ENCODE measurements at places on chromosomes 2 and 18. TPM values are rescaled to one million over a fixed set of nuclear protein-coding genes. Genes with fewer than 3 reads are reported as not detected.

GRCh38 chr2:241535871-241536655, 22.5 kb upstream of the BOK start:
- DNase-seq, result no peak

- DNase-seq, result no peak
These were observed 8.2 kb downstream of the PER2 start for GRCh38 chr2:238280083-238280825.

Gene SEC11C
- 13.2 TPM for total RNA-seq

Gene MGAT4A
- total RNA-seq, result 0.36 TPM

GRCh38 chr2:54818226-54818625, 94.8 kb downstream of the EML6 start:
- DNase-seq, result no peak

Gene PLEK
- total RNA-seq, result under 0.01 TPM

Gene RAB6D
- under 0.01 TPM for total RNA-seq

- DNase-seq, result no peak
These were observed 81.1 kb downstream of the SEPTIN10 start for GRCh38 chr2:109532728-109533076.

Gene GPR155
- 1.6 TPM for total RNA-seq

DNA sequence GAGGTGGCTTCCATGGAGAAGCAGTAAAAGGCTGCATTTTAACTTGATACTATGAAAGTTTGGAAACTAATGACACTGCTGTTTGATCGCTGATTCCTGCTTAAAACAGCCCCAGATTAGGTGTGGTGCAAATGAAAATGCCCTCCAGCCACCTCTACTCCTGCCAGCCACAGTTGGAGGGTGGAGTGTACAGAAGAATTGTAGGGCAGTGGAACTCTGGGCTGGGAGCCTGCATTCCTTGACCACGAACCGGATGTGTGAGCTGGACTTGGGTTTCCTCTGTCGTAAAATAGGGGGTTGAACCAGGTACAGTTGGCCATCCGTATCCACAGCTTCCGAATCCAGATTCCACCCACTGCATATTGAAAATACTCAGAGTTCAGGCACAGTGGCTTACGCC, 84.6 kb upstream of the RFX8 start:
- peak; percentile 62 for DNase-seq

Gene ATAD2B
- total RNA-seq, result 22.4 TPM

GRCh38 chr2:117656546-117656945, 157.9 kb upstream of the DDX18 start:
- DNase-seq, result no peak

- DNase-seq, result peak; percentile 60
These were observed 493.1 kb downstream of the SOCS6 start for GRCh38 chr18:70781860-70782453.

DNA sequence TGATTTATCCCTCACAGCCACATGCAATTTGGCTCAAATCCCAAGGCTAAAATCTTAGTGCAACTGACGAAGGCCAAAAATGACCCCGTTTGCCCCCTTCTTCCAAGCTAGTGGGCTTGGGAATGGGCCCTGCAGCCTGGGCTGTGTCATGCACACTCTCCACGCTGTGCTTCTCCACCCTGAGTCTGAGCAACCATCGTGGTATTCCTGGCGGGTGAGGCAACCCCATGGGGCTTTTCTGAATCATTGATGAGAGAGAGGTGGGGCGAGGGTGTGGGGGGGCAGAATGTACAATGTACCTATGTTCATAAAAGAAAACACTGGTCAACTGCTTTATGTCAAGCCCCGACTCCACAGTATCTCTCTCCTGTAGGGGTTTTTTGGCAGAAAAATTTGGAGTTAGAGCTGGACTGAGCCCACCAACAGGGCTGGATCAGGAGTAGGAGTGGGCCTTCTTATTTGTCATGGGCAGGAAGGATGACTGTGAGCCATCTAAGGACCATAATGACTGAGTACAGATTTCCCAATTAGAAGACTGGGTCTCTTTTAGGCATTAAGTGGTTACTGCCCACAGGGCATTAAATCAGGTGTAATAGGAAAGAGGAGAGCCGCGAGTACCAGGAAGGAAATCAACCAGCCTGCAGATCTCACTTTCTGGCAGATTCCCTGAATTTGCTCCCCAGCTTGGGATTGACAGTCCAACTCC, 8.9 kb downstream of the SULT1C2 start:
- peak; percentile 64 for DNase-seq

Gene RUFY4
- not detected for total RNA-seq

DNA sequence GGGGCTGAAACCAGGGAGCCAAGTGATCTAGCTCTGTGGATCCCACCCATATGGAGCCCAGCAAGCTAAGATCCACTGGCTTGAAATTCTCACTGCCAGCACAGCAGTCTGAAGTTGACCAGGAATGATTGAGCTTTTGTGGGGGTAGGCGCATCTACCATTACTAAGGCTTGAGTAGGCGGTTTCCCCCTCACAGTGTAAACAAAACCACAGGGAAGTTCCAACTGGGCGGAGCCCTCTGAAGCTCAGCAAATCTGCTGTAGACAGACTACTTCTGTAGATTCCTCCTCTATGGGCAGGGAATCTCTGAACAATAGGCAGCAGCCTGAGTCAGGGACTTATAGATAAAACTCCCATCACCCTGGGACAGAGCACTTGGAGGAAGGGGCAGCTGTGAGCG, 96.7 kb downstream of the CCDC148 start:
- no peak for DNase-seq

DNA sequence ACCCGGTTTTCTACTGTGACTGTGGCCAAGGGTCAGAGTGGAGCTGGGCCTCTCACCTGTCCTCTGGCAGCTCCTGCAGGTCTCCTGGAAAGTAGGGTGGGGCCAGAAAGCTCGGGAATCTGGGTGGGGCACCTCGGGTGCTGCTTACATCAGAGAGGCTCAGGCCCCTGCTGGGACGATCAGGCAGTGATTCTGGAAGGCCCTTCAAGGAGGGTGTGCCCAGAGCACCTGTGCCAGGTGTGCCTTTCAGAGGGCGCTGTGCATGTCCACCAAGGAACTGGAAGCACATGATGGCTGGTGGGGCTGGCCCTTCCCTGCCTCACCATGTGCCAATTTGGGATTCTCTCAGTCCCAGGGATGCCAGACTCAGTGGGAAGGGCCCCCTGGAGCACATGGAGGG, 44.0 kb downstream of the ATP6V1C2 start:
- no peak for DNase-seq

Gene PTPRN
- total RNA-seq, result 1.8 TPM

Gene HJURP
- 1.1 TPM for total RNA-seq
